ENCODE measurements at places on chromosomes 6 and 20.
A peak's percentile ranks its signal among the peaks of the same experiment; 100 is the strongest.

GRCh38 chr6:41153451-41153850 is 696 bp downstream of the TREML1 start:
- no peak for DNase-seq

DNA sequence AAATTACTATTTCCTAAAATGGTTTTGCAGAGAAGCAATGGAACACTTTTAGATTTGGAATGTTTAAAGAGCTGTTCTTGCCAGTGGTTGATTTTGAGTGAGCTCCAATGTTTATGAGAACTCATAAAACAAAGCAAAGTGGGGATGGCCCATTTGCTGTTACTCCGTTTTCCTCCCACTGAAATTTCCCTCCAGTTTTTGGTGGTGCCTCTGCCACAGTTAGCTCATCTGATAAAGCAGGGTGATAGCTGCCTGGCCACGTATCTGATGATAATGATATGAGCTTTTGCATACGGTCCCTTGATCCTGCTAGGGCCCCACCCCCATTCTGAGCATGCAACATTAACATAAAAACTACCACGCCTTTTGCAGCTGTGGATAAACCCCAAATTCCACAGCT is 10.4 kb downstream of the CD83 start:
- no peak for DNase-seq

DNA sequence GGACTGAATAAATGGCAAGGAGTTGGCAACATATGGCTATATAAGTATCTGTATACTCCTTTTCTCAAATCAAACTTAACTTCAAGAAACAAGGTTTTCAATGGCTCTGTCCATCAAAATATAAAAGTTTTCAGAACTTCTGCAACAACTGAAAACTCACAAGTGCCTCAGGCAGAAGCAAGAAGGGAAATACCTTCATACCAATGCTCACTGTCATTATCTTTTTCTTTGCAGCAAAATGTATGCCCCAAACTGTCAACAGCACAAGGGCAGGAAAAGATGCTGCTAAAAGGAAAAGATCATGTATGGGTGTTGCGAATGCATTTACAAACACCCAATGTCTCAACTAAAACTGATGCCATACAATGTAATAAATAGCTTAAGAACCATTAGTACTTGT is 45.9 kb downstream of the PTPRK start:
- DNase-seq, result no peak

- DNase-seq, result no peak
Measured at GRCh38 chr6:92404281-92404680, 1015.1 kb downstream of the EPHA7 start.

DNA sequence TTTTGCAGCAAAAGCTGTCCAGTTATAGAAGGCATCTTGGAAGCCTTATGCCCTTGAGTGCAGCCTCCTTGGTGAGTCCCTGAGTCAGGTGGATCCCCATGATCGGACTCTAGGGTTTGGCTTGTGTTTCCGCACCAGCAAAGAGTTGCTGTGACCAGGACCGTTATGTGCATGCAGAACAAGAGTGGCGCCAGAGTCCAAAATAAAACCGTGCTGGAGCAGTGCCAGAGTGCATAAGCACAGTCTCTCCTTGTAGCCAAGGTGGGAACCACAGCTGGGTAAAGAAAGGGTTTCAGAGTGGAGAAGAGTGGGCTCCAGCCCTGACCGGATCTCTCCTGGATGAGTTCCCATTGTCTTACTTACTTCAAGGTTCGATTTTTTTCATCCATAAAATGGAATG is 58.6 kb downstream of the FOXA2 start:
- DNase-seq, result no peak

GRCh38 chr20:25623225-25623735 is 534 bp downstream of the NANP start:
- DNase-seq, result no peak

- no peak for DNase-seq
Measured at GRCh38 chr6:111162504-111162903, 75.2 kb downstream of the SLC16A10 start.

DNA sequence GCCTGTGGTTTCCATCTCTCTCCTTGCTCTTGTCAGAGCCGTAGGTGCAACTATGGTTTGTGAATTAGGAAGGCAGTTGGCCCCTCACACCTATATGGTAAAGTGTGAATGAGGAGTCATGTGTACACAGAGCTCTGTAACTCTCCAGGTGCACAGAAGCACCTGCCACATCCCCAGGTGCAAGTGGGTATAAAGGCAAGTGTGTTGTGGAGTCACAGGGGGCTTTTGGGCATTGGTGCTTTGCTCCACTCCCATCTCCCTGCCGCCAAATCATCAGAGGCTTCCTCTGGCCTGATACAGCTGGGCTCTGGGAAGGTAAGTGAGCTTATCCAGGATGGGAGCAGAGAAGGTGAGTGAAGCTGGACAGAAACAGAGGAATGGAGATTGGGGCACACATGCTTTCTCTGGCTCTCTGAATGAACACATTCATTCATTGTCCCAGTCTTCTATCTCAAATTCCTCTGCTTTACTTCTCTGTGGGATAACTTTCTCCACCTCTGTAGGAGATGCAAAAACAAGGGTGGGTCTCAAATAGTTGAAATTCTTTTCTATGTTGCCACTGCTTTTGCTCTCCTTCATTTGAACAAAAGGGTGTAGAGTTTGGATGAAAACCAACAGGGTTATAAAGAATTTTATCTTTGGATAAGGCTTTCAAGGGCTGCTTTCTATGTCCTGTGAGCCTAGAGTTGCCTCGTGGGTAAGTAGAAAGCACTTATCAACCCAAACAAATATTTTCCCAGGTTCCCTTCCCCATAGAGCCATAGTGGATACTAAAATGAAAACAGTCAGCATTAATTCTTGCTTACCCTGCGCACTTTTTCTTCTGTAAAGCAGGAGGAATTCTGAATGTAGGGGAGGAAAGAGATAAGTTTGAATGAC is 45.0 kb upstream of the RIPOR2 start:
- no peak for DNase-seq

- DNase-seq, result no peak
Measured at GRCh38 chr6:119661628-119662027, 312.1 kb upstream of the MAN1A1 start.

DNA sequence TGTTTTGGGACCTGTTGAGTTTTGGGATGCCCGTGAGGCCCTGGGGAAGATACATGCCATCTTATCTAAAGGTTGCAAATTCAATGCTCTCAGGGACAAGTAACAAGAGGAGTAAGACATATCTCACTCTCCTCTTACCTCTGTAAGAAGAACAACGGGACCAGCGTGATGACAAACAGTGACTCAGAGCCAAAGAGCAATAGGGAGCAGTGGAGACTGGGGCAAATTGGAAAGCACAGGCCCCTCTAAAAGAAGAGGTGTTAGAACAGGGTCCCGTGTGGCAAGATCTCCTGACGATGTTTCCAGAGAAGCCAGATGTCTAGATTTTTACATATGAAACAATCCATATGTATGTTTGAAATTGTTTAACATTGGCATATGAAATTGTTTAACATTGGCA is 11.6 kb downstream of the TP53RK start:
- DNase-seq, result no peak

GRCh38 chr20:57664476-57664875 is 44.2 kb upstream of the ZBP1 start:
- no peak for DNase-seq

GRCh38 chr6:135826236-135826804 is 25.2 kb upstream of the PDE7B start:
- no peak for DNase-seq

DNA sequence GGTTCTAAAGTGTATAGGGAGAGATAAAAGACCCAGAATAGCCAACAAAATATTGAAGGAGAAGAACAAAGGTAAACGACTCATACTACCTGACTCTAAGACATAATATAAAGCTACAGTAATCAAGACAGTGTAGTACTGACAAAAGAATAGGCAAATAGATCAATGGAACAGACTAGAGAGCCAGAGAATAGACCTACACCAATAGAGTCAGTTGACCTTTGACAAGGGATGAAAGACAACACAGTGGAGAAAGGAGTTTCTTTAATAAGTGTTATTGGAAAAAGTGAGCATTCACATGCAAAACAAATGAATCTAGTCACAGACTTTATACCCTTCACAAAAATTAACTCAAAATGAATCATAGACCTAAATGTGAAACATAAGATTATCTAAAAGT is 96.4 kb downstream of the ISM1 start:
- DNase-seq, result no peak

- DNase-seq, result no peak
Measured at GRCh38 chr6:29976253-29976587, 33.9 kb downstream of the HLA-A start.

DNA sequence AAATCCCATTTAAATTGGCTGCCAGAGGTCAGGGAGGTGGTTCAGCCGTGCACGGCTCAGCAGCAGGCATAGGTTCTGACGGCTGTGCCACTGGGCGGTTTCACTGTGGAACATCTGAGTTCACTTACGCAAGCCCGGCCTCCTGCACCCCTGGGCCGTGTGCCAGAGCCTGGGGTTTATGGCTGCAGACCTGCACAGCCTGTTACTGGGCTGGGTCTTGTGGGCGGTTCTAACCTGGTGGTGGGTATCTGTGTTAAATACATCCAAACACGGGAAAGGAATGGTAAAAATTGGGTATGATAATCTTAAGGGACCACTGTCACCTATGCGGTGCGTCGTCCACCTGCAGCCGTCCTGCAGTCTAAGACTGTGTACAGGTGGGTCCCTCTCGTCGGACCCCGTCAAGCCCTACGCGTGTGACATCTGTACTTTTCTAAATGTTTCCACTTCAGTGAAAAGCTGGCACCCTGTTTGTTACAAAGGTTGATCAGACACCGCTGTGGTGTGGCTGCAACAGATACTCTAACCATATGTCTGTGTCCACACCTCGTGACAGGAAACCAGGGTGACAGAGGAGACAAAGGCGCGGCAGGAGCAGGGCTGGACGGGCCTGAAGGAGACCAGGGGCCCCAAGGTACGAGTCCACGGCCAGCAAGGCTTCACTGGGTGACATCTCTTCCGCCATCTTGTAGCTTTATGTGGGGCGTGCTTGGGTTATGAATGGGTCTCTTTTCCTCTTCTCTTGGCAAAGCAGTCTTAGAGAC is 21.5 kb downstream of the COL9A3 start:
- no peak for DNase-seq

- DNase-seq, result peak; percentile 65
Measured at GRCh38 chr6:111985202-111985731, 68.6 kb upstream of the CCN6 start.

DNA sequence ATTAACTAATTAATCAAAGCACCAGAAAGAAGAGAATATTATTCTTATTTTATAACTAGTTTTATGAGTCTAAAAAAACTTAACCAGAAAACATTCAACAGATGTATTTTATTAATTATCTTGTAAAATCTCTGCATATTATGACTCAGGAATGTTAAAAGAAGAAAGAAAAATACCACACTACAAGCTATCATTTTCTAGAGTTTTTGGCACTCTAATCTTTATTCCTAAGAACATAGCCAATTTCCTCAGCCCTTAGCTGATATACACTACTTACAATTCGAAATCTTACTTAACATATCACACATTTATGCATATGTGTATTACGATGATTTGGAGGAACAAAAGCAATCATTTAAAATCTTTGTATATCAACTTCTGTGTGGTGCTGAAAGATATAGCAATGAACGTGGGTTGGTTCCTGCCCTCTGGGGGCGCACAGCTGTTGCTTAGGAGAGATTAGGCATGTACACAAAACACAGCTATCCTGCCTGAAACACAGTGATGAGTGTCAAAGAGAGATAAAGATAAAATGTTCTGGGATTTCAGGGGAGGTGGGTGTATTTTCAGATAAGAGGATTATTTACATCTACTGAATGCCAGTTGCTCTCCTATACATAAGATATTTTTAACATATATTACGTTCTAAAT is 404.5 kb downstream of the SYNE1 start:
- no peak for DNase-seq

- no peak for DNase-seq
Measured at GRCh38 chr6:105348897-105349296, 54.0 kb downstream of the PREP start.

- peak; percentile 86 for DNase-seq
Measured at GRCh38 chr20:32761831-32762753, at the start of gene DNMT3B. Gene DNMT3B (plus strand): TSS chr20:32762385. CDS start chr20:32780324, 17,939 bp downstream.

GRCh38 chr6:55088902-55089301 is 85.4 kb upstream of the HCRTR2 start:
- DNase-seq, result no peak

- peak; percentile 77 for DNase-seq
Measured at GRCh38 chr6:111750753-111751673, 122.2 kb downstream of the FYN start.

GRCh38 chr6:142946181-142946923 is 1.4 kb upstream of the HIVEP2 start:
- peak; percentile 94 for DNase-seq

- DNase-seq, result no peak
Measured at GRCh38 chr20:45935416-45936046, 1.0 kb downstream of the PCIF1 start.

GRCh38 chr6:100988391-100988984 is 107.4 kb upstream of the ASCC3 start:
- DNase-seq, result no peak

- peak; percentile 67 for DNase-seq
Measured at GRCh38 chr6:125780540-125781313, 10.0 kb upstream of the NCOA7 start.

DNA sequence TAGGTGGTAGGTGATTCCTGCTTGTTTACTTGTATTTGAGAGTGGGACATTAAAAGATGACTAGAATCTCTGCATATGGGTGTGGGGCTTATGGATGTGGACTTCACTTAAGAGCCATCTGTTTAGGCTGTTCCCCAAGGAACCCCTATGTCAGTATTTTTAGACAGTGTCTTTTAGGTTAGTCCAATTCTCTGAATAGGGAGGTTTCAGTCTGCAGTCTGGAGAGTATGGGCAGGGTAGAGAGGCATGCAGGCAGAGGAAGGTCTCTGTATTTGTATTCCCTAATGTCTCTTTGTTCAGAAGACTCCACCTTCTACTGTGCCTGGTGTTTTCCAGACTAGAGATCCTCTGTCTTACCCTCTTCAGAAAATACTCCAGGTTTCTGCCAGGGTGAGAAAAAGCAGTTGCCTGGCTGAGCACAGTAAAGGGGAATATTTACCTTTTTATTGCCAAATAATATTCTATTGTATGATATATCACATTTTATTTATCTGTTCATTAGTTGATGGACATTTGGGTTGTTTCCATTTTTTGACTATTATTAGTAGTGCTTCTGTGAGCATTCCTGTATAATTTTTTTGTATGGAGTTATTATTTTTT is 19.1 kb downstream of the SLX4IP start:
- DNase-seq, result no peak

DNA sequence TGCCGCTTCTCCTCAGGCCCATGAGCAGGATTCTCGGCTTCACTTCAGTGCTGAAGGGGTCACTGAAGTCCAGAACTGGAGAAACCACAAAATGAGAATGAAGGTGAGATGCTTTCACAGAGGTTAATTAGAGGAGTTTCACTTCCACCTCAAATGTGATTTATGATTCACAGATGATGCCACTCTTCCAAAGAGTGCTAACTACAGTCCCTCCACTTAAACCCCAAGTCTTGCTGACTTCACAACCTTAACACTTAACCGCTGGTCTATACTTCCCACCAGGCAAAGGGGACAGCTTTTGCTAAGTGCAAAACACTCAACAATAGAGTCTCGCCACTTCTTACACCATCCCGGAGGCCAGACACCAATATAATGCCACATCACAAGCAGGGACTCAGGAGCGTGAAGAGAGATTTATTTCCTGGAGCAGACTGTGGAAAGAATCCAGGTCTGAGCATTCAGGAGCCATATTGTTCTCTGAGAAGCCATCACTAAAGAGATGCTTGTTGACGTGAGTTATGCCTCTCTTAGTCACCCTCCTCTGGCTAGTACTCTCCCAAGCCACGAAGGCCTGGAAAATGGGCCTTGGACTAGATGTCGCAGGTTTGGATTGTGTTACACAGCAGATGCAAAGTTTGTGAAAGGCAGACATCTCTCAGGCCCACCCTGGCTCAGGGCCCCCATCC is 24.4 kb downstream of the RRAGD start:
- DNase-seq, result no peak

- no peak for DNase-seq
Measured at GRCh38 chr6:37052027-37052628, 46.7 kb downstream of the FGD2 start.

Measured in natural killer cell treated with Interleukin-12 subunit alpha and Interleukin-12 subunit beta and Interleukin-15 and Interleukin-18, amount 100 ng/mL, for 72 hours (primary cell).